ENCODE measurements at places on chromosomes 7 and 10.

GRCh38 chr7:832167-832967, at the start of gene SUN1:
SUN1 (plus strand) TSS chr7:832476; CDS start chr7:832525, 49 bp downstream.
- DNase-seq: no peak

- peak; percentile 61 for DNase-seq
Measured at GRCh38 chr7:103447073-103447960, 1.3 kb upstream of the SLC26A5 start.

DNA sequence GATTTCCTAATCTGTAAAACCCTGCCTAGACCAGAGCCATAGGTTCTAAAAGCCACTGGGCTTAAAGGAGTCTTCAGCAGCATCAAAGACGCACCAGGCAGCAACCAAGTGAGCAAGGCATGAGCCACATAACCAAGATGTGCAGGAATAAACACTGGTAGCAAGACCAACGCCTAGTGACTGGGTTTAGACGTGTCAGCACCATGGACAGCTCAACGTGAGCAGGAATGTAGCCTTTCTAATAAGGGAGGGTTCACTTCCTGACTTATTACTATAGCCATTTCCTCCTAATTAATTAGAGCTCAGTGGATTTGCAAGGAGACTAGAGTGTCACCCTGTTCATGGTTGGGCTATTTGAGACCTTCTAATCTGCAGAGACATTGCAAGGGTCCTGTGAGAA, 223.7 kb downstream of the LHFPL3 start:
- DNase-seq: peak; percentile 43

DNA sequence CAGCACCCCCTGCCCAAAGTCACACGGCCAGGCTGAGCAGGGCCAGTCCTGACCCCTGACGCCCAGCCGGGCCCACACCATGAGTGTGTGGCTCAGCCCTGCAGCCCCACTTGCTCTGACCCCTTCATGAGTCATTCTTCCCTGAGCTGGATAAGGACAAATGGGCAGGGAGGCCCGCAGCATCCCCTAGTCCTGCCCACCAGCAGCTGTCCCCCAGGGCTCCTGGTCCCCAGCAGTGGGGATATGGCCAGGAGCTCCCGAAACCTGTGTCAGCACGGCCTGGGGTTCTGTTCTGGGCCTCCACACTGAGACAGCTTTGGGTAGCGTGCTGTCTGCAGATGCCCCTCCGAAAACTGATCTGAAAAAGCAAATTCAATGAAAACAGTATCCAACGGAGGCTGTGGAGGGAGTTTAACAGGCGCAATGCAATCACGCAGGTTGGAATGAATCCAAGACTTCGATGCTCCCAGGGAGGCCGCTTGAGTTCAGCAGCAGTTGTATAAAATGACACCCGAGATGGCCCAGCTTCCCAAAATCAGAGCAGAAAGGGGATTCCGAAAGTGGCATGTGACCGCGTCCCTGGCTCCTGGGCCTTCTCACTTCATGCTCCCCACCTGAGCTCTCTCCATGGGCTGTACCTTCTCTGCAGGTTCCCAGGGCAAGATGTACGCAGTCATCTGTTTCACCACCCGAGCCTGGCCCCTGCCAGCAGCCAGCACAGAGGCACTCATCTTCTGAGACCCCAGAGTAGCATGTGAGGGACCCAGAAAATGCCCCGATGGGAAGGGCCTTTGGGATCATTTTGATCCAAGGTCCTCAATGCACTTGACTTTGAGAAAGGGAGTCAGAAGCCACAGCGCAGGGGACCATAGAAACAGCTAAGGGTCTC, 214.1 kb downstream of the USP6NL start:
- DNase-seq: no peak

- no peak for DNase-seq
Measured at GRCh38 chr10:25907261-25907660, 26.8 kb upstream of the MYO3A start.

GRCh38 chr10:33419311-33419710, 84.8 kb upstream of the NRP1 start:
- DNase-seq: no peak

GRCh38 chr10:23375366-23375765, 30.8 kb upstream of the C10orf67 start:
- no peak for DNase-seq

DNA sequence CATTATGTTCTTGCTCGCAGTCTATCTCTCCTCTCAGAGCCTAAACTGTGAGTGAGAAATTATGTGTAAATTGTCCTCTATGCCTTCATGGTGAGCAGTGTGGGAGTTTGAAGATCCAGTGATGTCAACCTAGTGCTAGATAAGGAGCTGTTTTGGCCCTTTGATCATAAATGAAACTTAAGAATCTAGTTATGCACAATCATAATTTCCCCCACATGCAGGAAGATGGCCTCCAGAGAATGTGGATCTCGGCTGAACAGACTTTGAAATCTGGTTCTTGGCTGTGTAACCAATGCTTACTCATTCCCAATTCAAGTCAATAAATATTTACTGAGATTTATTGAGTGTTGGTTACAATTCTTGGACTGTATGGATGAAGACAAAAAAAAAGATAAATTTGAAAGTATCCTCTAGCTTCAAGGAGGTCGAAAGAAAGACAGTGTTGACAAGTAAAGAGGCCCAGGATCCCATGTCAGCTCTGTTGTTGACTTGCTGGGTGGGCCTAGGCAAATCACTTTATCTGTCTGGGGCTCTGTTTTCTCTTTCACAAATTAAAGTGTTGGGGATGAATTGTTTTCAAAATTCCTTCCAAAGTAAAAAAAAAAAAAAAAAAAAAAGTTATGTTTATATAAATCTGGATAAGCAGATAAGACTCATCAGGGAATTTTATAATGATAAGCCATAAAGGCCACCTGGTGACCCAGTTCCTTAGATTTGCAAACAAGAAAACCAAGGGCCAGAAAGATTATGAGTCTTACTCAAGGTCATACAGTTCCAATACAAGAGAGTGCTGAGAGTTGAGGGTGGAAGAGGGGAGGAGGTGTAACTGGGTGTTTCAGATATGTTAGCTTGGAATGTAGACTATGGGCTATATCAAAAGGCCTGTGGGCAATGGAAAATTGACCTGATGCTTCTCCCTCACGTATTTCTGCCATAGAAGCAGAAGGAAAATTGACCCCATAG, 969.9 kb downstream of the KCNMA1 start:
- DNase-seq: no peak

Data from hematopoietic multipotent progenitor cell treated with erythropoietin and hydrocortisone succinate and interleukin-3 and kit ligand, for 8 days (in vitro differentiated cells).